ENCODE measurements at places on chromosomes 1 and 21. TPM values are rescaled to one million over a fixed set of nuclear protein-coding genes. Genes with fewer than 3 reads are reported as not detected.

- H3K4me1 ChIP-seq: peaks cover 30% of the 10 kb centered on the region
- H3K4me3 ChIP-seq: no peak overlapping the region
- DNase-seq: no peak
These were observed 1.0 kb upstream of the KCNC4 start for GRCh38 chr1:110208916-110209645.

DNA sequence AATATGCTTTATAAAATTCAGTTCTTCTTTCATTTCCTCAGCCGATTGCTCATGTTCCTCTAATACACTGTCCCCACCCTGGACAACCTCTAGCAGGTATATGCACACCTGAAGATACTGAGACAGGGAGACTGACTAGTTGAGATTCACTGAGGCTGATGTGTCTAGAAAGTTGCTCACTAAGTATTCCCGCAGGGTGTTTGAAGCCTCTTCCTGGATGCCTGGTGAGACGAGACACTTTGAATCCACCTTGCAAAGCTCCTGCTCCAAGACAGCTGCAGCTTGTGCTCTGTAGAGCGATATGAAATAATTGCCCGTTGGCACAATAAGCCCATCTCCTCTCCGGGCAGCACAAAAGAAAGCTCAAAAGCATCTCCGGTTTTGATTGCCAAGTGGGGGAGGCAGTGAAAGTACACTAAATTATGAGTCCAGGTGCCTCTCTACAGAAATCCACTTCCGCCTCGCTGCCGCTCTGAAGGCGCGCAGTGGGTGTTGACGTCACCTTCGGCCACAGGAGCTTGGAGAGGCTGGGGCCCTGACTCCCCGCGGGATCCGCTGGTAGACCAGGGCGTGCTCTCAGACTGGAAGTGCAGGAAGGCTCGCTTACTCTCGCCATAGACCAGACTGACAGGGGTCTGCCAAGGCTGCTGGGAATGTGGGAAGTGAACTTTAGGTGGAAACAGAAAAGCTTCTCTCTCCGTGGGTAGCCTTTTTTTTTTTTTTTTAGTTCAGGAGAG lies 46.3 kb downstream of the GPA33 start:
- peak overlapping the region; percentile 66 for H3K27ac ChIP-seq
- H3K4me3 ChIP-seq: peak overlapping the region; percentile 8
- peaks cover 9% of the 10 kb centered on the region for H3K4me1 ChIP-seq
- DNase-seq: peak; percentile 88
- no peaks in the 10 kb centered on the region for H3K36me3 ChIP-seq

GRCh38 chr1:201019321-201019977 lies 4.1 kb downstream of the KIF21B start:
- H3K27ac ChIP-seq: peak overlapping the region; percentile 82
- peak; percentile 90 for DNase-seq
- H3K4me1 ChIP-seq: peaks cover 48% of the 10 kb centered on the region
- no peaks in the 10 kb centered on the region for H3K36me3 ChIP-seq
- H3K27me3 ChIP-seq: no peaks in the 10 kb centered on the region
- H3K4me3 ChIP-seq: no peak overlapping the region

- H3K36me3 ChIP-seq: no peaks in the 10 kb centered on the region
- H3K4me1 ChIP-seq: no peaks in the 10 kb centered on the region
- no peaks in the 10 kb centered on the region for H3K27me3 ChIP-seq
- no peak overlapping the region for H3K4me3 ChIP-seq
These were observed 253.2 kb downstream of the CRB1 start for GRCh38 chr1:197521118-197521739.

The DIO1 gene
- not detected for total RNA-seq
